ENCODE measurements at places on chromosomes 2 and 18. TPM values are rescaled to one million over a fixed set of nuclear protein-coding genes. Genes with fewer than 3 reads are reported as not detected.

DNA sequence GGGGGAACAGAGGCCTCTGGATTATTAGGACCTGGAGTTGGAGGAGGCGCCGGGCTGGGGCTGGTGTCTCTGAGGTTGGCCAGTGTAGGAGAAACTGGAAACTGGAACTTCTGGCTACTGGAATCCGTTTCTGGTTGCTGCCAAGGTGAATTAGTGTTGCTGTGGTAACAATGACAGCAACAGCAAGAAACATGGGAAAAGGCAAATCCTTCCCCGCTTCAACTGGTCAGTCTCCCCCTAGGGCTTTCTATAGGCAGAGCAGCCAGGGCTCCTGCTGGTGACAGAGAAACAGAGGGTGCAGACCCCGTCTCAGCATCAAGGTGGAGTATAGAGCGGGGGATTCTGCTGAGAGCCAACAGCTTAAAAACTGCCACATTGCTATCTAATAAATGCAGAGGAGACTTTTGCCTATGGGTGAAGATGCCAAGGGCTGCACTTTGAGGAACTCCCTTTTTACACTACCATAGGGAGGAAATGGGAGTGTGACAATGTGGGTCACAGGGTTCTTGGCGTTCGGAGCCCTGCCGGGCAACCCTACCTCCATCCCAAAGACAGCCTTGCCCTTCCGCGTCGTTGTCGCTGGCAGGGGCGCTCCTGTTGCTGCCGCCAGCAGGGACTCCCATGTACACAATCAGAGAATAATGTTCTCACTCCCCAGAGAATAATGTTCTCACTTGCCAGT is 81.4 kb upstream of the CABLES1 start:
- no peak for DNase-seq

- DNase-seq, result no peak
Observed at GRCh38 chr2:206701952-206702605, 16.1 kb downstream of the DYTN start.

GRCh38 chr18:58520969-58521368 is 107.9 kb downstream of the ALPK2 start:
- DNase-seq, result no peak

DNA sequence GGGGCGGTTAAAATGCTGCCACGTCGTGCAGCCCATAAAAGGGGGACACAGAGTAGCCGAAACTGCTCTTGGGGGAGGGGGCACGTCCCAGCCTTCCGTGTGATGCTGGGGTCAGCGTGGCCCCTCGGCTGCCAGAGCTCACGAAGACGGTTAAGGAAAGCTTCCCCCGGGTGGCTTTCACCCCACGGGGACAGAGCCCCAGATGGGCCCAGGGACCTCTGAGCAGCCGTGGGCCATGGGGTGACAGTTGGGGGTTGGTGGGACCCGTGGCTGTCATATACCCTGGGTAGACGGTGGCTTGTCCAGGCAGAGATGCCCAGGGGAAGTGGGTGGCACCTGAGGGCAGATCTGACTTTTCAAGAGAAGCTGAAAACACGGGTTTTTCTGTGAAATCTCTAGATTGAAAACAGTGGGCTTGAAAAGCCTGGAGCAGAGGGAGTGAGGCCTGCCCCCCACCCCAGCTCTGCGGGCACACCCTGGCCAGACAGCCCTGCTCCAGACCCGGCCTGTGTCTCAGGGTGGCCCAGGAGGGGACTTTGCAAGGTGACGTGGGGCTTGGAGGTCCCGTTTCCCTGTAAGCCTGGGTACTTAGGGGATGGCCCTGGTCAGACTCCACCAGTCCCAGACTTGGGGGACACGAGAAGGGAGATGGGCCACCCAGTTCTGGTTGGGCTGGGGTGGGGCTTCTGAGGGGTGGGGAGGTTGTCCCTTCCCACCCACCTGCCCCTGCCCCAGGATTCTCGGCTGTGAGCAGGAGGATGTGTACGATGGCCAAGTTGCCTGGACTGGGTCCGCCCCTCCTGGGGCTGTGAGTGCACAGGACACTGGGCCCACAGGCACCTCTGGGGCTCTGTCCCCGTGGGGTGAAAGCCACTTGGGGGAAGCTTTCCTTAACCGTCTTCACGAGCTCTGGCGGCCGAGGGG is 652 bp downstream of the NEU4 start:
- no peak for DNase-seq

GRCh38 chr2:128597121-128597762 is 278.6 kb upstream of the HS6ST1 start:
- no peak for DNase-seq

GRCh38 chr2:231535961-231536360 is 5.7 kb upstream of the NMUR1 start:
- no peak for DNase-seq

DNA sequence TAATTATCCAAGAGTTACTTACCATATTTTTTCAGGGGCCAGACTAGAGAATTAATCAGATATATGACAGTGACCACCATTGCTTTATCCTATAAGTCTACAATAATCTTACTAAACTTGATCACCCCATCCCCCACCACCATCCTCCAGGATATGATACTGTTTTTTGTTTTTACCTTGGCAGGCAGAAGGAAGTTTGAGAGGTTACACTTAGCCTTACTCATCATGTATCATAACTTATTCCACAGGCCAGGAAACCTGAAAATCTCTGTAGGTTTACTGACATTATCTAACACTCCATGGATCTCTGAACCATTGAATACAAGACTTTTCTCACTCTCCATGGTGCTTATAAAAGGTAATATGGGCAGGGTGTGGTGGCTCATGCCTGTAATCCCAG is 602.7 kb downstream of the KCNJ3 start:
- DNase-seq, result no peak

- no peak for DNase-seq
Observed at GRCh38 chr18:2304378-2305175, 266.7 kb downstream of the METTL4 start.

DNA sequence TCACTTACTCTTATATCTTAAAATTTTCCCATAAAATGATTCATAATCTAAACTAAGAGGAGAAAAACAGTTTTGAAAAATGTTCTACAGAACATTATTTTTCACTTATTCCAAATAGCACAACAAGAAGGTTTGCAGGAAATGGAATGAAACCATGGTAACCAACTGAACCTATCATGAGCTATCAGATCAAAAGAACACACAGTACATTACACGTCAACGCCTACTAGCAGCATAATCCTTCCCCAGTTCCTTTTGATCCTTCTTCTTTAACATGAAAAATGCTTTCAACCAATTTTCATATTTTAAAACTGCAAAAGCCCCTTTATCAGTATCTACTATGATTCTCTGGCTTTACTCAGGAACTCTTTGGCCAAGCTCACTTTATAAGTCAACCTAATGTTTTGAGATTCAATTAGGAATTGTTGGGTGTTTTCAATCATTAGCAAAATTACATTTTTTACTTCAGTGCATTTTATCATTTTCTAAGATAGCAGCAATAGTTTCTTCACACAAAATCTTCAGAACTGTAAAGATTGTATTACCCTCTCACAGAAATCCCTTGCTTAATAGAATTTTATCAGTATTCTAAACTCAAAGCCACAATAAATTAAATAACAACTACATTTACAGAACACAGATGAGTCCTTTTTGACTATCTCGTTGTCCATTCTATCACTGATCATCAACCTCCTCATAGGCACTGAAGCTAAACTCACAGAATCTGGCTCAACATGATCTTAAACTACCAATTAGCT is 102.5 kb downstream of the CHN1 start:
- no peak for DNase-seq

GRCh38 chr18:48577478-48578190 is 38.8 kb downstream of the CTIF start:
- no peak for DNase-seq

DNA sequence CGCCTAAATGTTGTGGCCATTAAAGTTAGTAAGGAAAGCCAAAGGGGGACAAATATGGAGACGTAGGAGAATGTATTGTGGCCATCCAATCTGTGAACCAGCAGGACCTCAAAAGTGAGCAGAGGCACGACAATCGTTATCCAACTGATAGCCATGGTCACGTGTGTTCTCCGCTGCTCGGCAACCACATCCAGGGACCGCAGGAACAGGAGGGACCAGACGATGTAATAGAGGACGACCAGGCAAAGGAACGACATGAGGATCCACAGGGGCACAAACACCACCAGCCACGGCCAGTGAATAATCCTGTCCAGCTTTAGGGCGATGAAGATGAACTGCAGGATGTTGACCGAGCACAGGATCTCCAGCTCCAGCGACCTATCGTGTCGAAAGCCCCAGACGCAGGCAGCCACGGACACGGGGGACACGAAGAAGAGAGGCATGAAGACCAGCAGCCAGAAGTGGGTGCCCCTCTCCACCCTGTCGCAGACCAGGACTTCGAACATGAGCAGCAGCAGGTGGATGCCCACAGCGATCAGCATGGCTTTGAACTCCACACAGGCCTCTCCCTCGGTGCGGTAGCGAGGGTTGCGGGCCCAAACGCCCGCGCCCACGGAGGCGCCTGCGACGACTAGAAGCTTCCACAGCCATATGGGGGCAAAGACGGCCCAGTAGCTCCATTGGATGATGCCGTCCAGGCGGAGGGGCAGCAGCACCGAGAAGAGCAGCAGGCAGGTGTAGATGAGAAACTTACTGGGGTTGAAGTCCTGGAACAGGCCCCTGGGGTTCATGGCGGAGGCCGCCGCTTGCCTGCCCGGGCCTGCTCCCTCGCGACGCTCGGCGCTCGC is 790 bp downstream of the TMEM185B start:
- DNase-seq, result no peak

DNA sequence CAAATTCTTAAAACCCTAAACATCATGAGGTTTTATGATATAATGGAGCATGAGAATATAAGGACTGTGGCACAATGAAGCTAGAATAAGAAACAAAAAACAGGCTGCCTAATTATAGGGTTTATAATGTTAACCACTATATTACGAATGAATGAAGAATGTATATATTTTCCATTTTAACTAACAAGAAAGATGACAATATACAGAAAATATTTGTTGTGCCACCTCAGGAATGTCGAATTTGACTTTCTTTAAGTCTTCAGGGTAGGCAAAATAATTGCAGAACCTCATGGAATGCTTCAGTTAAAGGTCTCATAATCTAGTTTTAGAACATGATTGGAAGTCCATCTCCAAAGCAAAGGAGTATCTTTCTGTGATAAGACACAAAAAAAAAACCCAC is 282.9 kb upstream of the SLC8A1 start:
- DNase-seq, result no peak

DNA sequence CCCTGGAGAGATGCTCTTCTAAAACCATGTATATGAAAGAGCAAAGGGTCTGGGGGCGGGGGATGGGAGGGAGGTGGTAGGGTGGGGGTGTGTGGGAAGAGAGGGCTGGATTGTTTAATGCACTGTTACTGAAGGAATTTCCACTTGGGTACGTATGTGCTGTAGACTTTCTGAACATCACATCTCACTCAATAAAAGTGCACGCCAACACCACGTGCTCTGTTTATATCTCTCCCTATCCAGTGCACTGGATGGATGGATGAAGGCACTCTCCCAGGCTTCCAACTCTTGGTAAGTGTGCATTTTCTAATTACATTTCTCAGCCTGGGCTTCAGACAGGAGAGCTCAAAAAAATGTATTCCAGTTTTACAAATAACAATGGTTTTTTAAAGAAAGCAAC is 184.3 kb upstream of the SIX2 start:
- no peak for DNase-seq

DNA sequence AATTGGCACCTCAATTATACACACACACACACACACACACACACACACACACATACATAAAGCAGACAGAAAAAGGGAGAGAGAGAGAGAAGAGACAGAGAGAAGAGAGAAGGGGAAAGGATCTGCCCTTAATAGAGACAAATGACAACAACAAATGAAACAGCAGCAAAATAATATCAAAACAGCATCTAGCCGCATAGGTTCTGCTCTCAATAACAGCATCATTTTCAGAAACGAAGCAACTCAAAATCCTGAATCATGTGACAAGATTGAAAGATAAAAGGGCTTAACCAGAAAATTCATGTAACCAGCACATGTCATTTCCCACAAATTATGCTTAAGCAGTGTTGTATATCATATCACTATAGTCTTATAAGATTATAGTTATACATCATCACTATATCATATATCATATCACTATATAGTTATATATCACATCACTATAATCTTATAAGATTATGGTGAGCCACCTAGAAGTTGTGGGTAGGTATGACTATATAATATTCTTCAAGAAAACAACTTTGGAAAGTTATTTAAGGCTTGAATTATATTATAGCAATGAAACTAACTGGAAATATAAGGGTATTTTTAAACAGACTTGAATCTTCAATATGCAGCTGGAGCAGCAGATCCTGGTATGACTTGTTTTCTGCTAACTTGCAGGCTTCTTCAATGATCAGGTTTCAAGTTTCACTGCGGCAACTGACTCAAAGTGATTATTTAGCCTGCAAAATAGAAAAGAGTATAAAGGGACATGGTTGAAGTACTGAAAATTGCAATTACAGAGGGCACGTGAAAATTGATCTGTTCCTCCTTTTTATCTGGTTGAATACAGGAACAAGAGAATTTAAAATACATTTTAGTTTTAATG is 16.1 kb upstream of the VPS54 start:
- no peak for DNase-seq

DNA sequence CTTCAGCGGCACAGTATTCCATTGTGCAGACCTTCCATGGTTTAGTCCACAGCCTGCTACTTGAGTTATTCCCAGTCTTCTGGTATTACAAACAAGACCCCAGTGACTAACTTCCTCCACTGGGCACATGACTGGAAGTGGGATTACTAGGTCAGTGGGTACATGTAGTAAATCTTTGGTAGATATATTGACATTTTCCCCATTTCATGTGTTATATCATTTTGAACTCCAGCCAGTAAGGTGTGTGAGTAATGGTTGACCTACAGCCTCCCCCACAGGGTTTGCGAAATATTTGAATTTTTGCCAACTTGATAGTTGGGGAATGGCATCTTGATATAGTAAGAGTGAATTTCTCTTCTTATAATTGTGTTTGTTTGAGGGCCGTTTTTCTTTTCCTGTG is 58.8 kb downstream of the RNF144A start:
- no peak for DNase-seq

GRCh38 chr2:99031481-99031880 is 95.5 kb upstream of the CRACDL start:
- no peak for DNase-seq

GRCh38 chr18:58026395-58026794 is 17.6 kb upstream of the NEDD4L start:
- no peak for DNase-seq

DNA sequence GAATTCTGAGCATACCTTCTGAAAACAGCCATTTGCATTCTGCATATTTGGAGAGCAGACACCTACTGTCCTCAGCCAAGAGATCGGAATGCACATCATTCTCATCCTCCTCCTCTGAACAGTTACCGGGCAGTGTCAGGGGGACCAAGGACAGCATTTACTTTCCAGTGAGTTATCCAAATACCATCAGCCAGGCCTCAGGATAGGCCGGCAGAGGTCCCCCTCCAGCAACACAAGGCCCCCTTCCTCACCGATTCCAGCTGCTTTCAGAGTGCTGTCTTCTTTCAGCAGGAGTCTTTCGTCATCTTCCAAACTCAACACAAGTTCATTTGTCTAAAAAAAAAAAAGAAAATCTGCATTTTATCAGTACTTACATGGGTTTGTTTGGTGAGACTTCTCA is 55.3 kb downstream of the C2orf76 start:
- DNase-seq, result no peak

Gene SKOR2
- 0.43 TPM for total RNA-seq

Gene RAB27B
- total RNA-seq, result 0.93 TPM

Gene ANKRD62
- 25.5 TPM for total RNA-seq

Gene FBXO36
- total RNA-seq, result 6.8 TPM

Gene DSG1
- 3.8 TPM for total RNA-seq

Gene GNAL
- 12.8 TPM for total RNA-seq

Gene ASB18
- total RNA-seq, result 0.43 TPM
